ENCODE measurements at places on chromosomes 1 and 21.

DNA sequence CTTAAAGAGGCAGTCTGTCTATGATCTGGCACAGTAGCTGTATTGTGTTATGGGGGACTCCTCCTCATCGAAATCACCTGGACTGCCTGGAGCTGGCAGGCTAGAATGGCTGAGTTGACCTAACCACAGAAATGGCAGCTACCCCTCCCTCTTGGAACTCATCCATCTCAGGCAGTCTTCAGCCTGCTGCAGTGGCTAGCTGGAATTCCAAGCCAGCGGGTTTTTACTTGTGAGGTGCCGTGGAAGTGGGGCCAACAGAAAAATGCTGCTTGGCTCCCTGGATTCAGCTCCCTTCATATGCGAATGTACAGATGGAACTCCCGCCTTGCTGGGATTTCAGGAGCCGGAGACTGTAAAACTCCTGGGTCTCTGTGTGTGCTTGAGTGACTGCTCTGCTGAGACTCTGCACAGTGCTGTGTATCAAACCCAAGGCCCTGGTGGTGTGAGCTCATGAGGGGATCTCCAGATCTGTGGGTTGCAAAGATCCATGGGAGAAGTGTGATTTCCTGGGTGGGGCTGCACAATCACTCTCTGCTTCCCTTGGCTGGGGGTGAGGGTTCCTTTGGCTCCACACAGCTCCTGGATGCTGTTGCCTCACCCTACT is 316.9 kb downstream of the CTH start:
- no peak overlapping the region for H3K4me3 ChIP-seq
- peak; percentile 29 for DNase-seq
- no peak overlapping the region for H3K27ac ChIP-seq
- peaks cover 10% of the 10 kb centered on the region for H3K4me1 ChIP-seq
- H3K27me3 ChIP-seq, result peaks cover 4% of the 10 kb centered on the region
- H3K36me3 ChIP-seq, result peaks cover 29% of the 10 kb centered on the region

GRCh38 chr1:51792864-51793263 is 85.7 kb downstream of the NRDC start:
- H3K27me3 ChIP-seq, result no peaks in the 10 kb centered on the region
- H3K4me1 ChIP-seq, result no peaks in the 10 kb centered on the region
- no peak overlapping the region for H3K4me3 ChIP-seq
- no peak overlapping the region for H3K27ac ChIP-seq

GRCh38 chr1:166184012-166184411 is 17.2 kb upstream of the FAM78B start:
- no peak overlapping the region for H3K27ac ChIP-seq
- H3K4me3 ChIP-seq, result no peak overlapping the region
- H3K27me3 ChIP-seq, result no peaks in the 10 kb centered on the region
- H3K36me3 ChIP-seq, result no peaks in the 10 kb centered on the region

DNA sequence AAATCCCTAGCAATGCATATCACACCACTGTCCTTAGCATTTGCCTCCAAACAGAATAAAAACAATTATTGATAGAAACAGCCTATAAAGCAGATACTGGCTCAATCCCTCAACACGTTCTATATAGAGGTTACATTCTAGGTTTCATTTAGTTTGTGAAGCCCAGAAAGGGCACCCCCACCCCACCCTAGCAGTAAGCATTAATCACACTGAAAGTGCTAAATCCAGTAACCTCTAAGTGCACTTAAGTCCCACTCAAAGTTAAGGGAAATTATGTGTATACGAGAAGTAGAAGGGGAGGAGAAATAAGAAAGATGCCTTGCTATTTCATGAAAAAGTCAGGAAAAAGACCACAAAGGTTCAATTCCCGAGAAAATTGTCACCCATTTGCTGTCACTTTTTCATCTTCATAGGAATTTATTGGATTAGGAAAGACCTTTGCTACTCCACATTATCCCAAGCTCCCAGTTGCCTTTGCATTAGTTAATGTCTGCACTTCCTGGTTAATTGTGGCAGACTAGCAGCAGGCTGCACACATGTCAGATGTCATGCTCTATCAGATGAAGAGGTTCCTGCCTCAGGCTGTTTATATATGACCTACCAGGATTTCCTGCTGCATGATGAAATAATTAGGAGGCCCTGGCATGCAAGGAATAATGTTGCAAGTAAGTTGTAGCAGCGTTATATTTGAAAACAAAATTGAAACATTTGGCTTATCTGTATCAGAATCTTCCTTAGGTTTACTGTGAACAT is 54.5 kb upstream of the LHX8 start:
- no peak overlapping the region for H3K27ac ChIP-seq
- no peak for DNase-seq
- H3K27me3 ChIP-seq, result peaks cover 20% of the 10 kb centered on the region
- H3K4me3 ChIP-seq, result no peak overlapping the region
- peaks cover 87% of the 10 kb centered on the region for H3K4me1 ChIP-seq

DNA sequence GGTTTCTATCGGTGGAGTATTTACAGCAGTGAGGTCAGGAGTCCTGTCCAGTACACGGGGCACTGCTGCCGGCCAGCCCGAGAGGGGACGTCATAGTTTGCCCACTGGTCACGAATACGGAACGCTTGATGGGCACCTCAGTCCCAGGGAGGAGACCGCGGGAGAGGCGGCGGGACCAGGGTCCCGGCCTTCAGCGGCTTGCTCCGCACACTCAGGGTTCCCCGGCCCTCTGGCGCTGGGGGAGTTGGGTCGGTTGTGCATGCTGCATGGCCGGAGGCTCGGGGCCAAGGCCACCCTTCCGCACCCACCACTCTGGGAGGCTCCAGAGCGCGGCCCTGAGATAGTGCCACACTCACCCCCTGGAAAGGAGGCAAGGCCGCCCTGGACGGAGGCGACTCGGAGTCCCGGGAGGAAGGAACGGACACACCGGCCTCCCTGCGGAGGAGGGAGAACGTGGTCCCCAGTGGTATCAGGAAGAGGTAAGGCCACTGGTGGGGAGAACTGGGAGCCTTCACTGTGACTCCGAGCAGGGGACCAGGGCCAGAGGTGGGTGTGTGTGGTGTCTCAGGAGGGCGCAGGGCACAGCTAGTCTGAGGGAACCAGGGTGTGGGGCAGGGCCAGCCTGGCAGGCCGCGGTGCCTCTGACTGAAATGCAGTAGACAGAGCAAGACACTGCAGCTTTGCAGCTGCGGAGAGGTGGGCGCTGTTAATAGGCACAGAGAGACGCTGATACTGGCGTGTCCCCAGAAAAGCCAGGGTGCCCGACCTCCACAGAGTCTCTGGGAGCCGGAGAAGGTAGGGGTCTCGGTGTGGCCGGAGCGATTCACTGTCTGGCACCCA is 28.6 kb upstream of the PRSS38 start:
- H3K4me1 ChIP-seq, result peaks cover 9% of the 10 kb centered on the region
- peaks cover 50% of the 10 kb centered on the region for H3K27me3 ChIP-seq
- H3K36me3 ChIP-seq, result peaks cover 4% of the 10 kb centered on the region
- H3K27ac ChIP-seq, result no peak overlapping the region
- H3K4me3 ChIP-seq, result peak overlapping the region; percentile 77
- DNase-seq, result no peak

- peaks cover 8% of the 10 kb centered on the region for H3K4me1 ChIP-seq
- no peak for DNase-seq
- no peak overlapping the region for H3K27ac ChIP-seq
- no peak overlapping the region for H3K4me3 ChIP-seq
Measured at GRCh38 chr1:183612407-183612806, 22.1 kb upstream of the NCF2 start.

DNA sequence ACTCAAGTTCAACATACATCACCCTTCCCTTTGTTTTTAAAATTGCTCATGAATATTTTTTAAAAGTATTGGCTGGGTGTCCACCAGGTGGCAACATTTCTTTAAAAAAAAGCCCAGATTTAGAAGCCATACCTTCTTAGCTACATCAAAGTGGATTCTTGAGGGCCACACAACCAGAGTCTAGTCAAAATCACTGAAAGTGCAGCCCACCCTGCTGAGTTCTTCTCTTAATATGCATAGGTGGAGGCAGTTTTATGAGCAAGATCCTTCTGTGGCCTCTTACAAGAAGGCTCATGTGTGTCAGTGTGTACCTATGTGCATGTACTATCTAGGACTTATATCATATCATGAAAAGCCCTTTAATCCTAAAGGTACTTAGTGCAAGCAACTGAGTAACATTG is 16.9 kb upstream of the GNG12 start:
- no peaks in the 10 kb centered on the region for H3K36me3 ChIP-seq
- no peak overlapping the region for H3K27ac ChIP-seq
- peaks cover 10% of the 10 kb centered on the region for H3K4me1 ChIP-seq
- H3K4me3 ChIP-seq, result no peak overlapping the region
- DNase-seq, result no peak
- H3K27me3 ChIP-seq, result no peaks in the 10 kb centered on the region

DNA sequence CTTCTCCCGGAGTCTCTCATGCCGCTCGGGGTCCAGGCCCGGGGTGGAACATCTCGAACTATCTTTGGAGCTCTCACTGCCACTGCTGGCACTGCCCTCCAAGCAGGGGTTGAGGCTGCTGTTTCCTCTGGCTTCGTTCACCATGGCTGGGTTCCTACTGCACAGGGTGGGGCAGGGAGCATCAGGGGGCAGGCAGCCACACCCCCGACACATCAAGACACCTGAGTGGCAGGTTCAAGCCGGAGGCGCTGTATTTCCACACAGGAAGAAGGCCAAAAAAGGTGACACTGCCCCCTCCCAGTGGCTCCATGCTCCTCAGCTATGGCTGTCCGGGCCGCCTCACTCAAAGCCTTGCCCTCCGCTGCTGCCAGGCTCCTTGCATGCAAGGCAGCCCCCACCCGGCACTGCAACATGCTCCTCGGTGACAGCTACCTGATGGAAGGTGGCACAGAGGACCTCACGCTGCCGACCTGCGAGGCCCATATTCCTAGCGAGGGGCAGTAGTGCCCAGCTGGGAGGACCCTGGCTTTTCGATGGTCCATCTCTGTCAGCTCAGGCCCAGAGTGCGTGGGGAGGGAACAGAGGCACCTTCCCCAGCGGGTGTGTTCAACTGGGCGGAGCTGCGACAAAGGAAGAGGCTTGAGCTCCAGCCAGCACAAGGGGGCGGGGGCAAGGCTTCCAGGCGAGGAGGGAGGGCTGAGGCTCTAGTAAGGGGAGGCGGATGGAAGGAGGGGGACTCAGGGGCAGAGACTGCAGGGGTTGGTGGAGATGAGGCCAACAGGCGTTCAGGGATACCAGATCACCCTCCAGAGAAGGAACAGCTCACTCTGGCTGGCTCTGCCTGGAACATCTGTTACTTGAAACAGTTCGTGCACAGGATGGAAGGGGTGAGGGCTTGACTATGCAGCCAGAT is 2.5 kb downstream of the MTHFR start:
- peak overlapping the region; percentile 99 for H3K4me3 ChIP-seq
- H3K36me3 ChIP-seq, result peaks cover 21% of the 10 kb centered on the region
- peaks cover 50% of the 10 kb centered on the region for H3K4me1 ChIP-seq
- H3K27me3 ChIP-seq, result no peaks in the 10 kb centered on the region

- no peak for DNase-seq
- H3K27me3 ChIP-seq, result no peaks in the 10 kb centered on the region
- H3K36me3 ChIP-seq, result no peaks in the 10 kb centered on the region
- peaks cover 21% of the 10 kb centered on the region for H3K4me1 ChIP-seq
- H3K27ac ChIP-seq, result no peak overlapping the region
Measured at GRCh38 chr1:112388436-112388835, 7.6 kb upstream of the CTTNBP2NL start.

- H3K27ac ChIP-seq, result no peak overlapping the region
- peaks cover 39% of the 10 kb centered on the region for H3K4me1 ChIP-seq
- DNase-seq, result no peak
Measured at GRCh38 chr1:176187001-176187400, 20.1 kb downstream of the COP1 start.
